ENCODE measurements at places on chromosomes 12 and 14. TPM values are rescaled to one million over a fixed set of nuclear protein-coding genes. Genes with fewer than 3 reads are reported as not detected.

TAS2R46 gene
- 1.6 TPM for total RNA-seq

GLI1 gene
- total RNA-seq, result 7.1 TPM

KRT71 gene
- not detected for total RNA-seq

MMP17 gene
- 4.0 TPM for total RNA-seq

CACNB3 gene
- 10.6 TPM for total RNA-seq

VIPAS39 gene
- 20.6 TPM for total RNA-seq

- no peaks in the 10 kb centered on the region for H3K27me3 ChIP-seq
- no peak for DNase-seq
- H3K36me3 ChIP-seq, result no peaks in the 10 kb centered on the region
- no peak overlapping the region for H3K4me3 ChIP-seq
Measured at GRCh38 chr12:24482882-24483604, 465.9 kb downstream of the BCAT1 start.

DNA sequence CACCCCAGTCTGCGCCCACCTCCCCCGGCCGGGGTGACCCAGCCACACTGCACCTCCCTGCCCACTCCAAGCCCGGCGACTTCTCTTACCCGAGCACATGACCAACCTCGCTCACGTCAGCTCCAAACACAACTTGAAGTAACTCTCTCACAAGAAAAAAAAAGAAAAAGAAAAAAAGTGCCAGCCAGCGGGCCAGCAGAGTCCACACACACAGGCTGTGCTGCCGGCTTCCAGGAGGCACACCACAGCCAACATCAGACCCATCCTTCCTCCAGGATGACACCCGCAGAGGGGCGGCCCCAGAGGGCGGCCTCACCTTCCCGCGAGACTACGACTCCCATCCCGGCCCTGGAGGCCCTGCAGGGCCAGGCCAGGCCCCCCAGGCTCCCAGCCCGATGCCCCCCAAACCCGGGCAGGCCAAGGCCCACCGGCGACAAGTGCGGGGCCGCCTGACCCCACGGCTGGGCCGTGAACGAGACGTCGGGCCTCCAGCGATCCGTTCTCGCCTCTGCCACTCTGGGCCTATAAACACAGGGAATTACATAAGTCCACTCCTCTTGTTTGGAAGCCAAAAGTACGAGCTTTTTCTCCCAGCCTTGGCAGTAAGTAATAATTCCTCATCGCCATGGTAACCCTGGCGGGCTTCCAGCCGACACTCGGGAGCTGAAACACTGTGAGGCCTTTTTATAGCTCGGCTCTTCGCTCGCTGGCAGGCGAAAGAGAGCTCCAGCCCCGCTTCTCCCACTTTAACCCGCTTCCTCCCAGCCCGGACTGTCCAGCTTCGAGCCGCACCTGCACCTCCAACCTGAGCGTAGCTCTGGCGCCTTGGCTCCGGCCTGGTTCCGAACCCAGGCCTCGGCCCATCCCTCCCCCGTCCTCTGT, 49.1 kb downstream of the NCOR2 start:
- H3K4me3 ChIP-seq, result peak overlapping the region; percentile 75
- DNase-seq, result peak; percentile 100
- peaks cover 100% of the 10 kb centered on the region for H3K4me1 ChIP-seq

GRCh38 chr12:1530592-1531152, 63.7 kb downstream of the FBXL14 start:
- H3K27ac ChIP-seq, result no peak overlapping the region
- DNase-seq, result no peak
- H3K36me3 ChIP-seq, result no peaks in the 10 kb centered on the region
- H3K4me1 ChIP-seq, result peaks cover 27% of the 10 kb centered on the region

GRCh38 chr12:32390572-32391219, 8.7 kb upstream of the FGD4 start:
- H3K4me3 ChIP-seq, result peak overlapping the region; percentile 17
- H3K4me1 ChIP-seq, result no peaks in the 10 kb centered on the region
- no peak overlapping the region for H3K27ac ChIP-seq
- DNase-seq, result peak; percentile 54
- H3K27me3 ChIP-seq, result no peaks in the 10 kb centered on the region

DNA sequence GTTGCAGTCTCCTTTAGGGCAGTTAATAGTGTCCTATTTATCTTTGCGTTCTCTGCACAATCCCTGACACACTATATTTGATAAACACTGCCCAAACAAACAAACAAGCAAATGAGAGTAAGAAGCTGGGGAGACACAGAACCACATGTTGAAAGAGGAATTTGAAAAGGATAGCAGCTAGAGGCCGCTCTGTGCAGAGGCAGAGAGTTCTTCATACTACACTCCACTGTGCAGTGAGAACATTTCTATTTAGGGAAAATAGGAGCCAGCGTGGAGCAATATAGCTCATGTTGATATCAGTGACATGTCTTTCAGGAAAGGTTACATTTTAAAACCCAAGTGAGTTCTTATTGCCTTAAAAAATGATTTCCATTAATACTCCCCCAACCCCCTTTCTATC, 140.3 kb upstream of the SEL1L start:
- no peaks in the 10 kb centered on the region for H3K27me3 ChIP-seq
- no peaks in the 10 kb centered on the region for H3K36me3 ChIP-seq
- H3K4me1 ChIP-seq, result no peaks in the 10 kb centered on the region
- H3K4me3 ChIP-seq, result no peak overlapping the region
- peak; percentile 39 for DNase-seq

GRCh38 chr12:3777206-3777809, 24.4 kb upstream of the CRACR2A start:
- peak; percentile 43 for DNase-seq
- H3K27me3 ChIP-seq, result peaks cover 2% of the 10 kb centered on the region
- H3K4me1 ChIP-seq, result no peaks in the 10 kb centered on the region
- no peak overlapping the region for H3K4me3 ChIP-seq
- H3K36me3 ChIP-seq, result no peaks in the 10 kb centered on the region
- no peak overlapping the region for H3K27ac ChIP-seq

DNA sequence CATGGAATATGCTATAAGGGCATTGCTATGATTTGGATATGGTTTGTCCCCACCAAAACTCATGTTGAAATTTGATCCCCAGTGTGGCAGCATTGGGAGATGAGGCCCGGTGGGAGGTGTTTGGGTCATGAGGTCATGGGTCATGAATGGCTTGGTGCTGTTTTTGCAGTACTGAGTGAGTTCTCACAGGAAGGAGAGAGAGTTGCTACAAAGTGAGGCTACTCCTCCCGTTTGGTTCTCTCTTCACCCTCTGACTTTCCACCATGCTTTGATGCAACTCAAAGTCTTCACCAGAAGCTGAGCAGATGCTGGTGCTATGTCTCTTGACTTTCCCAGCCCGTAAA, 388.1 kb upstream of the TMPO start:
- peak overlapping the region; percentile 54 for H3K27ac ChIP-seq
- DNase-seq, result peak; percentile 11
- H3K27me3 ChIP-seq, result no peaks in the 10 kb centered on the region
- H3K4me3 ChIP-seq, result no peak overlapping the region
- no peaks in the 10 kb centered on the region for H3K36me3 ChIP-seq
- peaks cover 6% of the 10 kb centered on the region for H3K4me1 ChIP-seq

DNA sequence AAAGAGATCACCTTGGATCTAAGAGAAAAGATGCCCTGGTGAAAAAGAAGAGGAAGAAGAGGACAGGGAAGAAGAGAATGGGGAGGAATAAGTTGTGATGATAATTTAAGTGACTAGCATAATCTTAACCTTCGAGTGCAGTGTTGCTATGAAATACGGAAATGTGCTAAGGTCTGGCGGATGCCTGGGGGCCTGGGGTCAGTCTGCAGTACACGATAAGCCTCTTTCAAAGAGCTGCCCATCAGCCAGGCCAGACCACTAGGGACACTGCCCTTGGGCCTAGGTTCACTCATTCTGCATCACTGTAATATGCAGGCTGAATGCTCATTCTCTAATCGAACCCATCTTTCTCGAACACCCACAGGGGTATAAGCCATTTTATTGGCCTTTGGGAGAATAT, 83.4 kb downstream of the PLEKHG3 start:
- peaks cover 55% of the 10 kb centered on the region for H3K36me3 ChIP-seq
- no peaks in the 10 kb centered on the region for H3K27me3 ChIP-seq
- no peak overlapping the region for H3K4me3 ChIP-seq
- no peak for DNase-seq
- no peak overlapping the region for H3K27ac ChIP-seq

DNA sequence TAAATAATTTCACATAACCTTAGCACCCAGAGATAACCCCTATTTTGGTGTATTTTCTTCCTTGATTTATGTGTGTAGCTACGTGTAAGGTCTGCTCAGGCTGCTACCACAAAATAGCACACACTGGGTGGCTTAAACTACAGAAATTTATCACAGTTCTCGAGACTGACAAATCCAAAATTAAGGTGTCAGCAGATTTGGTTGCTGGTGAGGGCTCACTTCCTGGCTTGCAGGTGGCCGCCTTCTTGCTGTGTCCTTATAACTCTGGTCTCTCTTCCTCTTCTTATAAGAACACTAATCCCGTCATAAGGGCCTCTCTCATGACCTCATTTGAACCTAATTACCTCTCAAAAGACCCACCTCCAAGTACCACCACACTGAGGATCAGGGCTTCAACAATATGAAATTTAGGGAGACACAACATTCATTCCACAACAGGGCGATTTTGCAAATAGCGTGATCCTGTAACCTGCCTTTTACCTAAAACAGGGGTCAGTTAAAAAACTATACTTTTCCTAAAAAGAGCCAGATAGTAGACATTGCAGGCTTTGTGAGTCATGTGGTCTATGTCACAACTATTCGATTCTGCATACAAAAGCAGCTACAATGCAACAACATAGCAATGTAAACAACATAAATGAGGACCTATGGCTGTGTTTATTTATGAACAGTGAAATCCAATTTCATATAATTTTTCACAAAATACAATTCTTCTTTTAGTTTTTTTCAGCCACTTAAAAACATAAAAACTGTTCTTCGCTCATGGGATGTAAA, 371.7 kb downstream of the DPF3 start:
- no peaks in the 10 kb centered on the region for H3K27me3 ChIP-seq
- H3K27ac ChIP-seq, result no peak overlapping the region
- no peaks in the 10 kb centered on the region for H3K36me3 ChIP-seq
- no peak for DNase-seq

DNA sequence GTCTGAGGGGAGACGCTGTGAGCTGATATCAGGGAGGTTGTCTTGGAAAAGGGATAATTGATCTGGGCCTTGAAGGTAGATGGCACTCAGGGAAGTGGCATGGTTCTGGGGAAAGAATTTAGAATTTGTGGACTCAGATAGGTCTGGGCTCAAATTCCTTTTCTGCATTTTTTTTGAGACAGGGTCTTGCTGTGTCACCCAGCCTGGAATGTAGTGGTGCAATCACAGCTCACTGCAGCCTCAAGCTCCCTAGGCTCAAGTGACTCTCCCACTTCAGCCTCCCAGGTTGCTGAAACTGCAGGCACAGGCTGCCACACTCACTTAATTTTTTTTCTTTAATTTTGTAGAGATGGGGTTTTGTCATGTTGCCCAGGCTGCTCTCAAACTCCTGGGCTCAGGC, 98.1 kb upstream of the NCOR2 start:
- DNase-seq, result no peak
- no peak overlapping the region for H3K4me3 ChIP-seq
- no peaks in the 10 kb centered on the region for H3K36me3 ChIP-seq
- peaks cover 2% of the 10 kb centered on the region for H3K27me3 ChIP-seq
- H3K4me1 ChIP-seq, result peaks cover 24% of the 10 kb centered on the region
